ENCODE measurements at places on chromosomes 13 and 19.

DNA sequence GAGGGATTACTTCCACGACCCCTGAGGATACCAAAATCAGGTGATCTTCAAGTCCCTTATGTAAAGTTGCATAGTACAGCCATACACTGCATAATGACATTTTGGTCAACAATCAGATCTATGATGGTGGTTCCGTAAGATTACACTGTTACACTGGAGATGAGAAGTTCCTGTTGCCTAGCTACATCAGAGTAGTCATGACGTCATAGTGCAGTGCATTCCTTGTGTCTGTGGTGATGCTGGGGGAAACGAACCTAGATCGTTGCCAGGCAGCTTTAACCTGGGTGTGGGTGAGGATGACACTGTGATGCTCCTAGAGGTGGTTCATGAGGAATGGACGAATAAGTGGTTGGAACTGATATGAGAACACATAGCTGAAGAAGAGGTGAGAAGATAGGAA, 9.1 kb downstream of the ZNF610 start:
- DNase-seq, result no peak

DNA sequence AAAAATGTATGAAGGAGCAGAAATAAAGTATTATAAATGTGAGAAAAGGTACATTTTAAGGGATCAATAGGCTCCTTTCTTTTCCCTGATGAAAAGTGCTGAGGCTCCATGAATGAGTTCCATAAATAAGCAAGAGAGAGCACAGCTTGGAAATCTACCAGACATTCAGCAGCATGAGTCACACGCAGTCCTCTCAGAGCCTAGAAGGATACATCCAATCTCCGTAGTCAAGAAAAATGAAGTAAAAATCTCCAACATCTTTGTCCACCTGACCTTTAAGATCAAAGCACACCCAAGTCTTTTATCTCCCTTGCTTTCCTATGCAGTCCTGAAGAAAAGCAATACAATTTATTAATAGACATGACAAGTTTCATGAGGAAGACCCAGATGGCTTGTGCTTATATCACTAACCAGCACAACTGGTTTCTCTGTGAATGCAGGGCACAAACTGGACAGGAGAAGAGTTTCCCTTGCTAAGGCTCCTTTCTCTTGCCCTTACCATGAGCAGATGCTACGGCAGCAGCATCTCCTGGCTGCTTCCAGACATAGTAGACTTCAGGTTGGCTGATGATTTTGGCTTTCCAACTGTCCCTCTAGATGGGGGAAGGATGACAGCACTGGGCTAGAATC, 730.8 kb downstream of the EFNB2 start:
- no peak for DNase-seq

GRCh38 chr13:36438594-36439483, 6.5 kb downstream of the CCNA1 start:
- no peak for DNase-seq

- DNase-seq, result peak; percentile 51
These were observed 235.8 kb upstream of the RFC3 start for GRCh38 chr13:33582121-33582520.

- peak; percentile 72 for DNase-seq
These were observed 118.3 kb downstream of the LHFPL6 start for GRCh38 chr13:39484506-39485313.

GRCh38 chr19:18699403-18700054, 16.0 kb downstream of the CRTC1 start:
- DNase-seq, result no peak

DNA sequence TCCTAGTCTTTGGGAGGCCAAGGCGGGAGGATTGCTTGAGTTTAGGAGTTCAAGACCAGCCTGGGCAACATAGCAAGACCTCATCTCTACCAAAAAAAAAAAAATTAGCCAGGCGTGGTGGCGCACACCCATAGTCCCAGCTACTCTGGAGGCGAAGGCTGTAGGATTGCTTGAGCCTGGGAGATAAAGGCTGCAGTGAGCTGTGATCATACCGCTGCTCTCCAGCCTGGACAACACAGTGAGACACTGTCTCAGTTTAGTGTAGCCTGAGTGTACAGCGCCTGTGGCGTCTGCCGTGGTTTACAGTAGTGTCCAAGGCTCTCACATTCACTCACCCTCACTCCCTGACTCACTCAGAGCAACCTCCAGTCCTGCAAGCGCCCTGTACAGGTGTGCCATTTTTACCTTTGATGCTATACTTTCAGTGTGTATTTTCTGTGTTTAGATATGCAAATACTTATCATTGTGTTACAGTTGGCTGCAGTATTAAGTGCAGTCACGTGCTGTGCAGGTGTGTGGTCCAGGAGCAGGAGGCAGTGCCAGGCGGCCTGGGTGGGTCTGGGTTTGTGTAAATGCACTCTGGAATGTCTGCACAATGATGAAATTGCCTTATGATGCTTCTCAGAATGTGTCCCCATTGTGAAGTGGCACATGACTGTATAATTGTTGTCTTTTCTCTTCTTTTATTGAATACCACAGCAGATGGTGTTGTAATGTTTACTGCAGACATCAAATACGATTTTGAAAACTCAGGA, 36.1 kb upstream of the DCUN1D2 start:
- DNase-seq, result no peak

DNA sequence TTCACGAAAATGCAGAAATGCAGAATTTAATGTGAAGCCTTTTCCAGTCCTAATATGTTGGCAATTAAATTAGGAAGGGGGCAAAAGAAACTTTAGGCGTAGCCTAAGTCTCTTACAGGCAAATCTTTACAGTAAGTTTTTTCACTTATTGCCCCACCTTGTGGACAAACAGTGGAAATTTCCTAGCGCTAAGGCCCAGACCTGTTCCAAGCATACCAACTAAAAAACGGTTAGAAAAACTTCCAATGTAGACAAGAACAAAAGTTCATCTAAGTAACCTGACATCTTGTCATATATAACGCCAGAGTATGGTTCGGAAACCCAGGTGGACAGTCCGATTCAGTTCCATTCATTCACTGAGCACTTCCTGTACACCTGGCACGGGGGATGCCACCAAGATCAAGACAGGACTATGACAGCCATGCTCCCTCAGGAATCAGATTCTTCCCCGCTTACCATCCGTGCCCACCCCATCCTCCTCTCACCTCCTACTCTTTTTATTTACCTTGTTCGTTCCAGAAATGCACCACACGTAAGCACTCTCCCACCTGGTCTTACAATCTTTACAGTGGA, 4.9 kb downstream of the ZAR1L start:
- DNase-seq, result peak; percentile 60

- DNase-seq, result no peak
These were observed 1.2 kb upstream of the GRAMD1A start for GRCh38 chr19:34998777-34999497.

DNA sequence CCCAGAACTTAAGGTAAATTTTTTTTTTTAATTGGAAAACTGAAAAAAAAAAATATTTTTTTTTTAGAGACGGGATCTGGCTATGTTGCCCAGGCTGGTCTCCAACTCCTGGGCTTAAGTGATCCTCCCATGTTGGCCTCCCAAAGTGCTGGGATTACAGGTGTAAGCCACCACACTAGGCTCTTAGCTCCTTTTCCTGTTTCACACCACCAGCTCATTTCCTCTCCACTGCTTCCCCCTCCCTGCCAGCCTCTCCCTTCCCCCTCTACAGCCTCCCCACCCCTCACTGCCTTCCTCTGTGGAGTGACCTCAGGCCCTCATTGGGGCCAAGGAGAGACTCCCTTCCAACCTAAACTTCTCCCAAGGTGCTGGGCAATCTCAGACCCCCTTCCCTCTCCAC, 4.2 kb upstream of the GIPR start:
- no peak for DNase-seq

GRCh38 chr13:76803831-76804230, 82.4 kb downstream of the KCTD12 start:
- no peak for DNase-seq

DNA sequence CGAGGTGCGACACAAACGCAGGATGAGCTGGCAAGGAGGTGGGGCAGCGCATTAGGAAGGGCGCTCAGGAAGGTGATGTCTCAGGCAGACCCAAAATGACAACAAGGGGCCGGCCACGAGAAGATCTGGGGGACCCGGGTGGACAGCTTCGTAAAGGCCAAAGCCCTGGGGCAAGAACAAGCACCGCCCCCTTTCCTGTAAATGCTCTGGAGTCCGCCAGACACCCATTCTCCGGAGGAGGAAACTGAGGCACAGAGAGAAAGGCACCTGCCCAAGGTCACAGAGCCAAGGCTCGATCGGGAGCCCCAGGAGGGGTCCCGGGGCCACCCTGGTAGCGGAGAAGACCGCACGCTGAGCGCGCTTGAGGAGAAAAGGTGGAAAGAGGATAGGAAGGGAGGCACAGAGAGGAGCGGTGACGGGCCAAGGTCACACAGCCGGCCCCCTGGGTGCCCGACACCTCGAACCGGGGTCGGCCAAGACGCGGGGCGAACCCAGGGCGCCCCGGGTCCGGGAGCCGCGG, 571 bp downstream of the SAFB2 start:
- no peak for DNase-seq

DNA sequence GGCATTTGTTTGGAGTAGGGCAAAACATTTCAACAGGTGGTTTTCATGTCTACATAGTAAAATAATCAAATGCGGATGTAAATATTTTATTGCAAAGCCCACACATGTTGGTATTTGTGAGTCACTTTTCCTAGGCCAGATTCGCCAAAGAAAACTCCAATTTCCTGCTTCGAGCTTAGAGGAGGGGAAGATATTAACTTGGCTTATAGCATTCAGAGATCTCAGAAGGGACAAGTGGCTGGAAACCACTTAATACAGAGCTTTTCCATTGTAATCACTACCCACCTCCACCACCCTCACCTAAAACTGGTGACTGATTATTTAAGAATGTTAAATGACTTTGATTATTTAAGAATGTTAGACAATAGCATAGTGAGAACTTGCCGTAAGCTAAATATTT, 530.6 kb upstream of the SPRY2 start:
- peak; percentile 56 for DNase-seq

- peak; percentile 46 for DNase-seq
These were observed 4.9 kb downstream of the UBL3 start for GRCh38 chr13:29845440-29846056.

DNA sequence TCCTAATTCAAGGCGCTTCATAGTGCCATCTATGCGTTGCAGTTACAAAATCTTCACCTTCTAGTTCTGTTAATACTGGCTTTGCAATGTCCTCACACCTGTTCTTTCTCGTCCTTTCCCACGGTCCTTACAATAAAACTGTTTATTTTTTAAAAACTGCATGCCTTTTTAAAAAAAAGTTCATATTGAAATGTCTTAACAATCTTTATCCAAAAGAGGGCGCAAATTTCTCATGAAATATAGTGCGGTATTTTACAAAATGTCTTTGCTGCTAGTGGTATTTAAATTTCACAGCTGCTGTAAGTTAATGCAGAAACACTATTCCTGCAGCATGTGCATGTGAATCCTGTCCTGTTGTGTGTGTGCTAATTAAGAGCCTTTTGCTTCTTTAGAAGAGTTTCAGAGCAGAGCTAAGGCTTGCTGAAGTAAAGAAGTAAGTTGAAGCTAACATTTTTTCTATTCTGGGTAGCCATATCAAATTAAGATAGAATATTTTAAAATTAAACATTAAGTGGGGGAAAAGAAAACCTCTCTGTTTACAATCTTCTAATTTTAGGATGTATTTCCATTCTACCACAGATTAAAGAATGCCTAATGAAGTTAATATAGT, 15.8 kb upstream of the CLDN10 start:
- DNase-seq, result peak; percentile 41

GRCh38 chr13:60759499-60759898, 362.5 kb downstream of the TDRD3 start:
- DNase-seq, result no peak

DNA sequence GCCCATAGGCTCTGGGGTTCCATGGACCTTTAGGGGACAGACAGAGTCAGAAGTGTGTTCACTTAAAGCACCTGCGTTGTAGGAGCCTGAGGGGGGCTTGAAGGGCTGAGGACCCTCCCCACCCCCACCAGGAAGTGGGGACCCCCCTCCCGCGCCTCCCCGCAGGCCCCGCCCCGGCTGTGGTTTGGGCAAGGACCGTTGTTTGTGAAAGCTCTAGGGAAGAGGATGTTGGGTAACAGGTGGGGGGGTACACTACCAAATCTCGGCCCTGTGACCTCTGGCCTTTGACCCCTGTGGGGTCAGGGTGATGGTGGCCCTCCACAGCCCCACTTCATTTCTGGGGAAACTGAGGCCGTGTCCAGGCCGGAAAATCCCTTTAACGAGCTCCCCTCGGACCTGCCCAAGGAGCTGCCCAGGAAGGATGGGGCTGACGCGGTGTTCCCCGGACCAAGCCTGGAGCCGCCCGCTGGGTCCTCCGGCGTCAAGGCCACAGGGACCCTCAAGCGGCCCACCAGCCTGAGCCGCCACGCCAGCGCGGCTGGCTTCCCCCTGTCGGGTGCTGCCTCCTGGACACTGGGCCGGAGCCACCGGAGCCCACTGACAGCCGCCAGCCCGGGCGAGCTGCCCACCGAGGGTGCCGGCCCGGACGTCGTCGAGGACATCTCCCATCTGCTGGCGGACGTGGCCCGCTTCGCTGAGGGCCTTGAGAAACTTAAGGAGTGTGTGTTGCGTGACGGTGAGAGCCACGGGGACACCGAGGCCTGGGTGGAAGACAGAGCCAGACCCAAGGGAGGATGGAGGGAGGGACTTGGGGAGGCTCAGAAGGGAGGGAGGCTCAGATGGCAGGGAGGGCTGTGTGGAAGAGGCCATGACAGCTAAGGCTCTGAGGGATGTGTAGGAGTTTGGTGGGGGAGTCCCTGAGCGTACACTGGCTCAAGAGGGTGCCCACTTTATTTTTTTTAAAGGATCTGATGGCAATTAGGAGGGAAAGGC, 1.3 kb downstream of the ARHGAP45 start:
- no peak for DNase-seq

- no peak for DNase-seq
These were observed 909 bp downstream of the CC2D1A start for GRCh38 chr19:13906910-13907309.

GRCh38 chr13:40341501-40341900, 324.9 kb downstream of the FOXO1 start:
- DNase-seq, result no peak

DNA sequence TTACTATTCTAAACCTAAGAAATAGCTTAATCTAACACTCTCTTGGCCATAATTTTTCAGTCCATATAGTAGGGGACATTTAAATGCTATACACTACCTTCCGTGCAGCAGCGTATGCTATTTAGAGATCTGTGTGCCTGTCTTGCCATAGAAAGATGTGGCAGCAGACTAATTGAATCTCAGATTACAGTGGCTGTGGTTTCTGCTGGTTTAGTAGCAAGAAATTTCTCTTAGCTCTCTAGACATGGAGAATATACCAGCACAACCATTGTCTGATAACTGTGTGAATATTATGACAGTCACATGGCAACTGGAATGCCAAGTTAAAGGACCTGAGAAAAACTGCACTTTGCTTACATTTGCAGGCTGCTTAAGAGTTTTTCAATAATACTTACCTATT, 672.4 kb upstream of the MIR17HG start:
- no peak for DNase-seq

- DNase-seq, result no peak
These were observed 328 bp downstream of the CYP4F12 start for GRCh38 chr19:15673176-15673654.

- no peak for DNase-seq
These were observed 78.7 kb upstream of the FAM216B start for GRCh38 chr13:42702716-42703115.

- no peak for DNase-seq
These were observed 412.5 kb downstream of the OXGR1 start for GRCh38 chr13:96581741-96582140.
